Gastroesophageal sphincter (tissue), 4 donors: ENCODE measurements at places on chromosomes 2 and 18. TPM values are rescaled to one million over a fixed set of nuclear protein-coding genes. Genes with fewer than 3 reads are reported as not detected.

- ATAC-seq: no peak
Measured at GRCh38 chr2:227942021-227942420, 70.6 kb downstream of the DAW1 start.

The DSG3 gene
- 34.1 TPM for total RNA-seq

The TMEFF2 gene
- total RNA-seq: 1.0 TPM

DNA sequence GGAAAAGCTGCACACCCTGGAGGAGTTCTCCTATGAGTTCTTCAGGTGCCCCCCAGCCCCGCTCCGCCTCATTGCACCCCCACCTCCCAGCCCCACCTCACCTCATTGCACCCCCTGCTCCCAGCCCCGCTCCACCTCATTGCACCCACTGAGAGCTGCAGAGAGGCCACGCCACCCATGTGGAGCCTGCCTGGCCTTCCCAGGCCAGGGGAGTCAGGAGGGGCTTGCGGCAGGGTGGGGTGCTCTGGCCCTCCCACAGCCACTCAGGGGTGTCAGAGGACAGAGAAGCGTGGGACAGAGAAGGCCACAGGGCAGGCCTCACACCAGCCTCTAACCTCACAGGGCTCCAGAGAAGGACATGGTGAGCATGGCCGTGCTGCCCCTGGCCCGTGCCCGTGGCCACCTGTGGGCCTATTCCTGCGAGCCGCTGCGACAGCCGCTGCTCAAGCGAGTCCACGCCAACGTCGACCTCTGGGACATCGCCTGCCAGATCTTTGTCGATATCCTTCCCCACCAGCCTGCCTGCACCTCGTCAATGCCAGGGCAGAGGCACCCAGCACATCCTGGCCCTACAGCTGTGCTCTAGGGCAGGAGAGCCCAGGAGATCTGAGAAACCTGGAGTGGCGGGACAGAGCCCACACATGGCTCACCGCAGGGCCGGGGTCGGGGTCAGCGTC is 15.0 kb upstream of the GPR17 start:
- peak; percentile 1 for ATAC-seq

The RSAD2 gene
- 7.0 TPM for total RNA-seq

DNA sequence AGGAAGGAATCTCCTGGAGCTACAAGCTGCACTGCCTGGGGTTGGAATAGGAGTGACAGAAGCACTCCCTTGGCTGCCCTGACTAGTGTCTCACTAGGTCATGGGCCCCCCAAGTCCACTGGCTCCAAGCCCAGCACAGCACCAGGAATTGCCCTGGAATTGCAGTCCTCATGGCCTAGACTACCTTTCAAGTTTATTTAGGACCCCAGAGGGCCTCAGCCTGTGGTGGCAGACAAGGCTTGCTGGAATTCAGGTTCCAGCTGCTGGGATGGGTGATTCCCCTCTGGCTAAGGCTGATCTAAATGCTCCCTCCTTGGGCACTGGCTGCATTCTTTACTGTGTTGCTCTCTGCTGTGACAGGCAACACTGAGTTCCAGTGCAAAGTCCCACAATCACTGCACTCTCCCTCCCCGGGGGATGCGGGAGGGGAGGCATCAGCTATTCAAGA is 14.0 kb downstream of the STRADB start:
- no peak for ATAC-seq
